Stimulated activated CD8-positive, alpha-beta memory T cell treated with anti-CD3 and anti-CD28 coated beads, Interleukin-12 subunit alpha, Interleukin-12 subunit beta, amount 100 ng/mL, for 4 hours (primary cell): ENCODE measurements at places on chromosomes 2 and 18.

DNA sequence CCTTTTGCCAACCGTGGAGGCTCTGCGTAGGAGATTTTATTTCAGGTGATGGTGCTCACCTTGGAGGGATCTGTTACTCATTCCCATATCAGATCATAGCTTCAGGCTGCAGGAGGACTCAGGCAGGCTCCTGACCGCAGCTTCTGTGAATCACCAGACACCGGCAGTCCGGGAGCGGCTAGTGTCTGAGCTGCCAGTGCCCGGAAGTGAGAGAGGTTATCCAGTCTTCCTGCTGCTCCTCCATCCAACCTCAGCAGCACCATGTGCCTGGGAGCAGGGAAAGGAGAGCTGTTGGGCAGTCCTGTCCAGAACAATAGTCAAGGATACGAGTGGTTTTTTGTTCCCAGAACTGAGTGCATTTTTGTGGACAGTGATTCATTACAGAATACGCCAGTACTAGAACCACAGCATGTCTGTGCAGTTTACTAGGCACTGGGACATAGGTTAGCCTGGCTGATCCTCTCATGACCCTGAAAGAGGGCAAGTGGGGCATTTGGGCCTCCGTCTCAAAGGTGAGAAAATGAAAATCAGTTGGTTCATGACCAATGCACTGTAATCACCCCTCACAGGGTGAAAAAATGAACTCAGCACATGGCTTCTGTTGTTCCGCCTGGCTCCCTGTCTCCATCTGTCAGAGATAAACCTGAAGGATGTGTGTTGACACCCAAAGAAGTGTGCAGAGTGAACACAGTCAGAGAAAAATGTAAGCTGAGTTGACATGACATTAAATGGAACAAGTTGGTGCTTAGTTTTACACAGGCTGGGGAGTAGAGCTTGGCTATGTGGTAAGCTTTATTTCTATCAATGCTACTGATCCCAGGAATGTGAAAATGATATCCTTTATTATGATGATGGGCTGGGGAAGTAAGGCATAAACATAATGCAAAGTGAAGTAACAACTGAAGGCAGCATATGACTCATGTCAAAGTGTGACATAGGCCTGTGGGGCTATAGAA is 12.2 kb downstream of the FHOD3 start:
- no peak for DNase-seq

GRCh38 chr2:182210669-182211068 is 216.2 kb downstream of the PDE1A start:
- no peak for DNase-seq

DNA sequence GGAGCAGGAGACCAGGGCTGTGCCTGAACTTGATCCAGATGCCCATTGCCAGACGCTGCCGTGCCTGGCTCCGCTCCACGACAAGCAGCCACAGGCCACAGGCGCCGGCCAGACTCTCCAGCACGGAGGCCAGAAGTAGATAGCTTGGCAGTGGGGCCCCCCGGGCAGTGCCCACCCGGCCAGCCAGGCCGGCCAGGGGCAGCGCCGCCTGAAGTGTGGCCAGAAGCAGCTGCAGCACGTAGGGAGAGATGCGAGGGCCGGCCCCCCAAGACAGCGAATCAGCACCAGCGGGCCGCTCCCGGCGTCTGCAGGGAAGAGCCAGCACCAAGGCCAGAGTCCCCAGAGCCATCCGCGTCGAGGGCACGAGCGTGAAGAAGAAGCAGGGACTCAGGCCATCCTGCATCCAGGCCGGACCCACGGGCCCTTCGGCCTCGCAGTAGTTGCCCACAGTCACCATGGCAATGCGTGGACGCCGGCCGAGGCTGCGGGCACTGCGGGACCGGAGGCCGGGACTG is 484 bp downstream of the ABCB6 start:
- DNase-seq: no peak

GRCh38 chr2:216491793-216492596 is 6.6 kb upstream of the RPL37A start:
- no peak for DNase-seq

DNA sequence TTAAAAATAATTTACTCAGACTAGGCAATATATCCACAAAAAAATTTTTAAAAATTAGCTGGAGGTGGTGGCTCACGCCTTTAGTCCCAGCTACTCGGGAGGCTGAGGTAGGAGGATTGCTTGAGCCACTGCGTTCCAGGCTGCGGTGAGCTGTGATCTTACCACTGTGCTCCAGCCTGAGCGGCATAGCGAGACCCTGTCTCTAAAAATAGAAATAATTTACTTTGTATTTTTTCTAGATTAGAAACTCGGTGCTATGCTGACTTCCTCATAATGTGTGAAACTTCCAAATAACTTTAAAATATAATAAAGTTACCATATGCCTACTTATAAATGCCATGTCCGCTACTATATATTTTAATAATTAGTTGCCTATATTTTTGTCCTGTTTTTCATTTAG is 6.7 kb downstream of the PPIG start:
- no peak for DNase-seq

- DNase-seq: no peak
These were observed 155.5 kb upstream of the SMAD2 start for GRCh38 chr18:48085781-48086487.

GRCh38 chr2:233367586-233367985 is 13.3 kb downstream of the DGKD start:
- no peak for DNase-seq

GRCh38 chr2:218873359-218874194 is 7.1 kb upstream of the WNT10A start:
- no peak for DNase-seq

DNA sequence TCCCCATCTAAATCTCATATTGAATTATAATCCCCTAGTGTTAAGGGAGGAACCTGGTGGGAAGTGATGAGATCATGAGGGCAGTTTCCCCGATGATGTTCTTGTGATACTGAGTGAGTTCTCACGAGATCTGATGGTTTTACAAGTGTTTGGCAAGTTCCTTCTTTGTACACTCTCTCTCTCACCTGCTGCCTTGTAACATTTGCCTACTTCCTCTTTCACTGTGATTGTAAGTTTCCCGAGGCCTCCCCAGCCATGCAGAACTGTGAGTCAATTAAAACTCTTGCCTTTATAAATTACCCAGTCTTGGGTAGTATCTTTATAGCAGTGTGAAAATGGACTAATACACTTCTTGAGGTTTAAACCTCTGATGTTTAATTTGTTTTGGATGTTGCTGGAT is 177.5 kb downstream of the CD8B2 start:
- no peak for DNase-seq

GRCh38 chr2:584863-585823 is 92.1 kb downstream of the TMEM18 start:
- DNase-seq: peak; percentile 7

DNA sequence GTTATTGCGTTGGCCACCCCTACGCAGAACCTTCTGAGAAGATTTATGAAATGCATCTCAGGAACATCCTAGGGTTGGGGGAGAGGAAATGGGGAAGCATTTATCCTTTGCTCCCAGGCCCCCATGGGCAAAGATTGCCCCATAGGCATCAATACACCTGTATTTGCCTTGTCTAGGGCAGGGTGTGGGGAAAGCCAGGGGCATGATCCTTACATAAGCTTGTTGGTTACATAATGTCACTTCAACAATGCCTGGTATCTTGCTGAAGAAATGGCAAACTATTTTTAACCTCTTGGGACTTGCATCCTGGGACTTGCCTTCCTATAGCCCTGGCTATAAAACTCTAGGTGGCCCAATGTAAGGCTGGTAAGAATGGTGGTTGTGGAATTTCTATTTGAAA is 53.9 kb upstream of the SPRED2 start:
- DNase-seq: no peak

GRCh38 chr2:238458651-238459050 is 31.9 kb downstream of the ASB1 start:
- DNase-seq: no peak

DNA sequence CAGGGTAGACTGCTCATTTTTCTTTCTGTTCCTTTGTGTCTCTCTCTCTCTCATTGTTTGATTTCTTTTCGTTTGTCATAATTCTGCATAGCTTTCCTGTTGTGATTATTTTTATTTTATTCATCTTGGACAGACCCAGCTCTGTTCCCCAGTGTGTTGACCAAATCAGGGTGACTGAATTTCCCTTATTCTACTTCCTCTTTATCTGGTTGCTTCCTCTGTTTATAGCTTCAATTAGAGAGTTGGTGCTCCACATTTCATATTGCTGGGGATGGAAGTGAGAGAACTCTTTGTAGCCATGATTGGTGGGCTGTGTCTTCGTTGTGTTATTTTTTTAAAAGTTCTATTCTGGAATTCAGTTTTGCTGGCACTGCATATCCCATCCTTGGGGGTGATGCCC is 19.1 kb downstream of the PROKR1 start:
- DNase-seq: no peak

DNA sequence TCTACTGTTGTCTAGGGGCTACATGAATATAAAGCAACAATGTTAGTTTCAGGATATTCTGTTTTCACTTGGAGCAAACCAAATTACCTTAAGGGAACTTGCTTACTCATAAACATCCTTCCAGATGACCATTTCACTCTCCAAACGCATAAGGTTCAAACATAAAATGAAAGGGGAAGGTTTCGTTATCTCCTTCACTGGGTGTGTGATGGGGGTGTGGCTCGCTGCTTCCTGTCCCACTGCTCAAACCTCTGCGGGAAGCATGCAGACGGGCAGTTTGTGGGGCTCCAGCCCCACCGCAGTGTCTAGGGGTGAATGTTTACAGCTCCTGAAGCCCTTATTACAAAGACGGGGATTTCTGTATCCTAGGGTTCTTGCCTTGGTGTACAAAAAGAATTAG is 1310.9 kb upstream of the TMEFF2 start:
- no peak for DNase-seq

DNA sequence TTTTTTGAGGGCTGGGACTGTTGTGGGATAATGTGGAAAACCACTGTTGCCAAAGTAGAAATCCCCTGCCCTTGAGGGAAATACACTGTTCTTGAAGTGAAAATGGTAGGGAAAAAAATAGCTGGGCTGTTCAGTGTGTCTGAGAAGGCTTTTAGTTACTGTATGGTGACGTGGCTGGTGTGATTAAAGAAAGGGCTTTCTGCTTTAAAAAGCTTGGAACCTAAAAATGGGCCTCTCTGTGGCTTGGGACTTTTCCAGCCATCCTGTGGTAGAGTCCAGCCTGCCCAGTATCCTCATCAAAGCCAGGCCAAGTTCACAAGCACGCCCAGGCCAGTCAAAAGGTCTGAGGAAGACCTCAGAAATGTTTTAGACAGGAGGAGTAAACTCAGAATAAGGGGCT is 6.8 kb downstream of the MGAT5 start:
- DNase-seq: no peak

- no peak for DNase-seq
These were observed 639.1 kb upstream of the SLC39A10 start for GRCh38 chr2:195017890-195018289.

- DNase-seq: no peak
These were observed 33.9 kb downstream of the MBP start for GRCh38 chr18:77098538-77099174.

GRCh38 chr18:79519751-79520477 is 124.2 kb downstream of the NFATC1 start:
- no peak for DNase-seq

DNA sequence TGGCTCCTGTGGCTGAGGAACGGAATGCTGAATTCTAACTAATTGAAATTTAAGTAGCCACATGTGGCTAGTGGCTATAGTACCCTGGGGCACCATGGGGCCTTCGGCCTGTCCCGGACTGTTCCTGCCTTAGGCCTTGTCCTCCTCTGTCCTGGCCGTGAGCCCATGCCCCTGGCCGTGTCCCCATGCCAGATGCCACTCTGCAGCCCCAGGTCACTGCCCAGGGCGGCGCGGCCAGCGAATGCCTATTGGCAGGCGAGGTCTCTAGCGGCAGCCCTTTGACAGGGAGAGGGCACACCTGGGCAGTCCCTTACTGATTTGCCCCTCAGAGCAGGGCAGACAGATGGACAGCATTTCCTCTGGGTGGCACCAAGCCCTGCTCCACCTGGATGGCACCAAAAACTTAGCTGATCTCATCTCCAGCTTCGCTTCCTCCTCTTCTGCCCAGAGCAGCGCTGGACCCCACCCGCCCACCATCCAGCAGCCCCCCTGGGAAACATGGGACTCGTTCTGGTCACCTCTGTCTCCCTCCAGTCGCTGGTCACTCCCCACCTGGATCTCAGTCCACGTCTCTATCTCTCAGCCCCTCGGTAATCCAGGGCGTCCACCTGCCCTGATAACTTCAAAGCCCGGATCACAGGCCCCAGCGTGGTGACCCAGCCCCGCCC is 1.1 kb upstream of the DGKD start:
- no peak for DNase-seq

DNA sequence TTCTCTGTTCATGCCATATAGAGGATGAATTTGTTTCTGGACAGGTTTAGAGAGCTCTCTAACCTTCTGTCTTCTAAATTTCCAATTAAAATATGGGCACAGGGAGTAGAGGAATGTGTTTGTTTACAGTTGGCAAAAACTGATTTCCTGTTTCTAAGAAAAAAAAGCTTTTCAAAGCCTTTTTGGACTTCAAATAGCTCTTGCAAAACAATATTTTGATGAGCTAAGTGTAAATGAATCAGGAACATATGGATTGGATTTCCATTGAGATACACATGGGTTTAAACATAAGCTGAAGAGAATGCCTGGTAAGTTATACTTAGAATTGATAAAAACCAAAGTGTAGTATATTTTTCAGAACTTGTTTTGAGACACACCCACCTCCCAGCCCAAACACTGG is 677.5 kb downstream of the NYAP2 start:
- DNase-seq: no peak

- DNase-seq: no peak
These were observed 2.5 kb upstream of the PLA2R1 start for GRCh38 chr2:160064916-160065315.

- no peak for DNase-seq
These were observed 12.1 kb downstream of the PXDN start for GRCh38 chr2:1731963-1732768.

DNA sequence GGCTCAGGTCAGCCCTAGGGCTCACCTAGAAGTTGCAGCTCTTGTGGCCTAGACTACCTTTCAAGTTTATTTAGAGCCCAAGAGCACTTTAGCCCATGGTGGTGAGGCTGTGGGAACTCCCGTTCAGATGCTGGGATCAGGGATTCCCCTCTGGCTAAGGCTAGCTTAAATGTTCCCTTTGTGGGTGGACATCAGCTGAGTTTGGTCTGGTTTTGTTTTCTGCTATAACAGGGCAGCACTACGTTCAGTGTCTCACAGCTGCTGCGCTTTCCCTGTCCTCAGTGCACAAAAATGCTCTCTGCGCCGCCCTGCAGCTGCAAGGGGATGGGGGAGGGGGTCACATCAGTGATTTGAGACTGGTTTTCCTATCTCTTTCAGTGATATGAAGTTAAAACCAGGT is 170.5 kb upstream of the KCNJ3 start:
- no peak for DNase-seq

GRCh38 chr18:4450065-4450658 is 4.9 kb downstream of the DLGAP1 start:
- no peak for DNase-seq

GRCh38 chr2:28640260-28640907 is 111.2 kb upstream of the PPP1CB start:
- no peak for DNase-seq

DNA sequence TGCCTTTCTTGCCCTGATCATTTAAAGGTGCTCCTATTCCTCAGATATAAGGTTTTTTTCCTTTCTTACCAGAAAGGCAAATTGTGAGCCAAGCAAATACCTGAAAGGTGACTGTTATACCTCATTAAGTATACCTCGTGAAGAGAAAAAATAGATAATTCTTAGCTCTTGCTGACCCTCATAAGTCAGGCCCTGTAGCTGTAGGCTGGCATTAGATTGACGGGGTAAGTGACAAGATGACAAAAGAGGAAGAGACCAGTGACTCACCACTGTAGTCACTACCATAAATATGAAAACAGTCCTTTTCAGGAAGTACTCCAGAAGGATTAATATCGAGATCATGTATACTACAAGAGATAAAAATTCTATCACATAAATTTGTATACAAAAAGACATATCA is 104.6 kb downstream of the PTPN4 start:
- no peak for DNase-seq

GRCh38 chr2:150001788-150002187 is 414.2 kb upstream of the MMADHC start:
- DNase-seq: no peak
